ENCODE measurements at places on chromosomes 2 and 18.

GRCh38 chr2:11492720-11493119 is 26.8 kb upstream of the E2F6 start:
- no peak for DNase-seq

- no peak for DNase-seq
Measured at GRCh38 chr2:219254590-219255201, 978 bp upstream of the TUBA4A start.

GRCh38 chr2:134845719-134846118 is 7.3 kb downstream of the ACMSD start:
- peak; percentile 10 for DNase-seq

DNA sequence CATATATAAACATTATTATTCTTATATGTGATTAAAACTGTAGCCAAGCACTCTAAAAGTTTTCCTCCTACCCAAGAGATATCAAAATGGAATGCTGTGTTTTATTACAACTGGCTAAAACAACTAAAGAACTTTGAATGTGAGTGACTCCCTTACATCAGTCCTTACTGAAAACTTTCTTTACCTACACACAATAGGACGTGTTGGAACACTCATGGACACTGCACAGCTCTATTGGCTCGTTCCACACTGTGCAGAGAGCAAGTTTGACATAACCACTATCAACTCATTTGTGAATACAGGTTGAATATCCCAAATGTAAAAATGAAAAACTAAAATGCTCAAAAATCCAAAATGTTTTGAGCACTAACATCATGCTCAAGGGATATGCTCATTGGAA is 650.6 kb downstream of the SLC4A3 start:
- no peak for DNase-seq

- no peak for DNase-seq
Measured at GRCh38 chr2:210442878-210443277, 33.7 kb downstream of the LANCL1 start.

- no peak for DNase-seq
Measured at GRCh38 chr2:158114516-158114915, 12.8 kb downstream of the UPP2 start.

DNA sequence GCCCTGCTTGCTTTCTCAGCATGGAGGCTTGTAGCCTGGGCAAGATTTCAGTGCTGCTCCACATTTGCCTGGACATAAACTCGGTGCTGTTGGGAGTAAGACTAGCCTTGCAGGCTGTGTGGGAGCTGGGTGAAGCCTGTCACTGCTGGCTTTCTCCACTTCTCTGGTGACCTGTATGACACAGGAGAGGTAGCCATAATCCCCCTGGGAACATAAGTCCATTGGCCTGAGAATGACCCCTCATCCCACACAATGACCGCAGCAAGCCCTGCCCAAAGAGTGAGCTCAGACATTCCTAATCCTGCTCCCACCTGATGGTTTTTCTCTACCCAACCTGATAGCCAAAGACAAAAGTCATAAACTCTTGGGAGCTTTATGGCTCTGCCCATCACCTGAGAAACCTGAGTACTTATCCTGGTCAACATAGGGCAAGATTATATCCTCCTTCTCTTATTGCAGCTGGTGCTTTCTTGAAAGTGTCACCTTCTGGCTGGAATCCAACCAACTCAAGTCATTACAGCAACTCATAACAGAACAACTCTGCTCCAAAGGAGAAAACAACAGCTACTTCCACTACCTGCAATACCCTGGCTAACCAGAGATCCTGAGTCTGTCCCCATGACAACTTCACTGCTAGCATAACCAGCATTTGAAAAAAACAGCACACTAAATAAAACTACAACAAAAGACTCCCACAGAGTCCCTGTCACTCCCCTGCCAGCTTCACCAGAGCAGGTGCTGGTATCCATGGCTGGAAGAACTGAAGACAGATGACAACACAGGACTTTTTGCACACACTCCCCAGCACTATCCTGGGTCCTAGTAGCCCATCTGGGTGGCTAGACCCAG is 834.4 kb upstream of the DDX18 start:
- DNase-seq: no peak

- peak; percentile 70 for DNase-seq
Measured at GRCh38 chr2:230824406-230824978, 40.2 kb upstream of the ITM2C start.

DNA sequence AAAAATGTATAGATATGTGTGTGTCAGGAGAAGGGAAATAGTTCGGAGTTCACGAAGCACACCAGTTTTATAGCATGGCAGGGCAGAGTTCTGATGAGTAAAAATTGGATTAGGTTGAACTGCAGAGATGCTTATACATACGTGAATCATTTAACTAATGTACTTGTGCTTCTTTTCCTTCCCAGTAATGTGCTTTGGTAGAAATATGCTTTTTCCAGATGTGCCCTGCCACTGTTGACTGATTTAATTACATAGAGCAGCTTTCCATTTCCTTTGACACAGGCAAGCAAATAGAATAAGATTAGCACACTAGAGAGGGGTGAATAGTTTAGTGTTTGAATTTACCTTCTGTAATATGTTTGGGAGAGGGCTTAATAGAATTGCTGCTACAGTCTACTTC is 28.9 kb upstream of the ARMC9 start:
- DNase-seq: no peak

DNA sequence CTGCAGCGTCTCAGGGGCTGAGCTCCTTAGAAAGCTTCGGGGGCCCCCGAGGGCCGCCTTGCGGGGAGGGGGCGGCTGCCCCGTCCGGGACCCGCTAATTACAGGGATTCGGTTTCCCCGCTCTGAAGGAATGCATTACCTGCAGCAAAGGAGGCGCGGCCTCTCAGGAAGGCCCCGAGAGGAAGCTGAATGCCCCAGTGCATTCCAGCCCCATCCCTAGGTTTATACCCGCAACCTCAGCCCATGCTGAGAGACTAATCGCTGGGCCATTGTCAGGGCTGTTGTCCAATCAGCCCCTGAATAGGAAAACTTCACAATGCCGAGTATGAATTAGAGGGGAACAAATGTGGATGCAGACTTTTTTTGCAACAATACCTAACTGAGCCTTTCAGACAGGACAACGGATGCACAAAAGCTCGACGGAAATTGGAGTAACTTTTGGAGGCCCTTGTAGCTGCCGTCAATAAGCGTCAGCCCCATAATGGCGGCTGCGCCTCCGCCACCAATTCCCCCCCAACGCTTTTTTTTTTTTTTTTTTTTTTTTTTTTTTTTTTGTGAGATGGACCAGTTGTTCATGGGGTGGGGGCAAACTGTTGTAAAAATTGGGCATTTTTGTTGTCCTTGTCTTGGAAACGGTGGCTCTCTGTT is 138.6 kb upstream of the SIX3 start:
- no peak for DNase-seq

GRCh38 chr2:190598621-190599020 is 50.3 kb upstream of the NAB1 start:
- no peak for DNase-seq

DNA sequence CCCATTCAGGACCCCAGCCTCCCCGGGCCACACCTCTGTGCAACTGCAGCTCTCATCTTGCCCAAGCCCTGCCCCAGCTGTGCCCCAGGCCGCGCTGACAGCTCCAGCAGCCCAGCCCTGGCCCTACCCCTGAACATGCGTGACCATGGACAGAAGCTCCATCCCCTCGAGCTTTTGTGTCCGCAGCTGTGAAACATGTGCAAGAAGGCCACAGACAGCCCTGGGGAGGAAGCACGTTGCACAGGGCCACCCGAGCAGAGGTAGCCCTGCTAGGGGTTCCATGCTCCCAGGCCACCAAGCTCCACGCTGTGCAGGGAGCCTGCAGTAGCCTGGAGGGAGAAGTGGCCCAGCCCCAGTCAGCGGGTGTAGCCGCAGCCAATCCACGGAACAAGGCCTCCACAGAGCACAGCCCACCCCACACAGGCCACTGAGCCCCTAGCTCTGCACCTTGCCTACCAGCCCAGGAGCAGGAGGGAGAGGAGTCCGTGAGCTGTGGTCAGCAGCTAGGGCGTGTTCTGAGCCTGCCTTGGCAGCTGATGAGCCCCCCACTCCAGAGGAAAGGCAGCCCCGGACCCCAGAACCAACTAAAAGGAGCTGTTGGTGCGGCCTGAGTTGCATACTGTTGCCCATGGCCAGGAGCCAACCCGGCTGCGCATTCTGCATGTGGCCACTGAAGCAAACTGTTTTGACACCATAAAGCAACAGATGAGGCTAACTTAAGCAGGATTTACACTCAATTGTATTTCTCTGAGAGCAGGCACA is 184.0 kb downstream of the SEPTIN10 start:
- no peak for DNase-seq

DNA sequence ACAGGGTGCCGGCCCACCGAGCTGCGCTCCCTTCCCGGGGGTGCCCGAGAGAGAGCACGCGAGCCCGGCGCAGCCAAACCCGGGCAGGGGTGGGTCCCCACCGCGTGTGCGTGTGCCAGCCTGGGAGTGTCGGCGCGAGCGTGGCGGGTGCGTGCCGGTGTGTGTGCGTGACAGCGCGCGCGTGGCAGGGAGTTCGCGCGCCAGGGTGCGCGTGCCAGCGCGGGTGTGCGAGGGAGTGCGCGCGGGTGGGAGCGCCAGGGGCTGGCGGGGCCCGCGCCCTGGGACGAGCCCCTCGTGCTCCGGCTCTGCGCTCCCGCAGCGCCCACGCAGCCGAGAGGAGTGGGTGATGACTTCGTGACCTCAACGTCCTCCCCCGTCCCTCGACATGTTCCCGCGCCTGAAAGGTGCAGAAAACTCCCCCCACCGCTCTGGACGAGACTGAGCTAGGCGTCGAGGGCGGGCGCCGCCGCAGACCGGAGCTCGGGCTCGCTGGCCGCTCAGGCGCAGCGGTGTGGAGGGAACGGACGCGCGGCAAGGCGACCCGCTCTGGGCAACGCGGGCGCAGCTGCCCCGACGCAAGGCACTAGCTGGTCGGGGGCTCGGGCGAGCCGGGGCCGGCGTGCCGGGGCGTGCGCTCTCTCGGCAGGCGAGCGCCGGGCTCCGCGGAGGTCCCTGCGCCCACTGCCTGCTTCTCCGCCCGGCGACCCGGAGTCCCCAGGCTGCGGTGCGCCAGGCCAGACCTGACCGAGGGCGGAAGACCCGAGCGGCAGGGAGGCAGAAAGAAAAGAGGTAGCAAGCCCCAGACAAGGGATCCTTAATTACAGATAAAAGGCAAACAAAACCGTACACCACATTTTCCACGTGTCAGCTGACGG is 582.8 kb downstream of the ZEB2 start:
- DNase-seq: no peak

DNA sequence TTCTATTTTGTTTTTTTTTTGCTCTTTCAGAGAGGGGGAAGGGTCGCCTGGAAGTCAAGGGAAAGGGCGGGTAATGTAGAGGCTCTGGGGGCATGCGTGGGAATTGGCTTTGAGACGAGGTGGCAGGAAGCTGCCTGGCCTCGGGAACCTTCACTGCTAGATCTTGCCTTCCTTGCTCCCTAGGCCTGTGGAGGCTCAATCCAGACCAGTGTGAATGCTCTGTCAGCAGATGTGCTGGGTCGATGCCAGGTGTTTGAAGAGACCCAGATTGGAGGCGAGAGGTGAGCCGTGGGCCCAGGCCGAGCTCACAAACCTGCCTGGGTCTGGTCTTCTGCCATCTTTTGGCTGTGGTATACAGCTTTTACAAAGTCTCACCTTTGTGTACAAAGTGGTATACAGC is 15.5 kb downstream of the CCT7 start:
- DNase-seq: no peak

DNA sequence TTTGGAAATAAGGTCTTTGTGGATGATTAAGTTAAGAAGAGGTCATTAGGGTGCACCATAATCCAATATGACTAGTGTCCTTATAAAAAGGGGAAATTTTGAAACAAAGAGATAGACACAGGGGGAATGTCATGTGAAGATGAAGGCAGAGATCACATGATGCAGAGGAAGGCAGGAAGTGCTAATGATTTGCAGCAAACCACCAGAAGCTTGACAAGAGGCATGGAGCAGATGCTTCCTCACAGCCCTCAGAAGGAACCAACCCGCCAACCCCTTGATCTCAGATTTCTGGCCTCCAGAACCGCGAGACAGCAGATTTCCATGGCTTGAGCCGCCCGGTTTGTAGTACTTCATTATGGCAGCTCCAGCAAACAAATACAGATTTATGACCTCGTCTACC is 17.4 kb upstream of the SMARCAL1 start:
- no peak for DNase-seq

DNA sequence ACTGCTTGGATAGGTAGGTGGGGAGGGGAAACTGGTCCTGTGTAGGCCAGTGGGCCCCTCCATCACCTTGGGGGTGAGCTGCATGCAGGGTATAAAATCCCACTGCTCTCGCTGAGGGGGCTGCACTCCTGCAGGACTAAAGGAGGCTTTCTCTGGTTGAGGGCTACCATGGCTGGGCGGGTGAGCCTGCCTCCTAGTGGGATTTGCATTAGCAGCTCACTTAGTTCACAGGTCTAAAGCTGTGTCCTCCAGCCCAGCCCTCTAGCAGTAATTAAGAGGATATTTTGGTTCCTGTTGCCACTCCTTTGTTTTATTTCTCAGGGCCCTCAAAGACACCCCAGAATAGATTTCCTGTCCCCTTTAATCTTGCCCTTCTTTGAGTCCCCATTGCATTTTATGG is 24.6 kb downstream of the TMEM127 start:
- DNase-seq: no peak

DNA sequence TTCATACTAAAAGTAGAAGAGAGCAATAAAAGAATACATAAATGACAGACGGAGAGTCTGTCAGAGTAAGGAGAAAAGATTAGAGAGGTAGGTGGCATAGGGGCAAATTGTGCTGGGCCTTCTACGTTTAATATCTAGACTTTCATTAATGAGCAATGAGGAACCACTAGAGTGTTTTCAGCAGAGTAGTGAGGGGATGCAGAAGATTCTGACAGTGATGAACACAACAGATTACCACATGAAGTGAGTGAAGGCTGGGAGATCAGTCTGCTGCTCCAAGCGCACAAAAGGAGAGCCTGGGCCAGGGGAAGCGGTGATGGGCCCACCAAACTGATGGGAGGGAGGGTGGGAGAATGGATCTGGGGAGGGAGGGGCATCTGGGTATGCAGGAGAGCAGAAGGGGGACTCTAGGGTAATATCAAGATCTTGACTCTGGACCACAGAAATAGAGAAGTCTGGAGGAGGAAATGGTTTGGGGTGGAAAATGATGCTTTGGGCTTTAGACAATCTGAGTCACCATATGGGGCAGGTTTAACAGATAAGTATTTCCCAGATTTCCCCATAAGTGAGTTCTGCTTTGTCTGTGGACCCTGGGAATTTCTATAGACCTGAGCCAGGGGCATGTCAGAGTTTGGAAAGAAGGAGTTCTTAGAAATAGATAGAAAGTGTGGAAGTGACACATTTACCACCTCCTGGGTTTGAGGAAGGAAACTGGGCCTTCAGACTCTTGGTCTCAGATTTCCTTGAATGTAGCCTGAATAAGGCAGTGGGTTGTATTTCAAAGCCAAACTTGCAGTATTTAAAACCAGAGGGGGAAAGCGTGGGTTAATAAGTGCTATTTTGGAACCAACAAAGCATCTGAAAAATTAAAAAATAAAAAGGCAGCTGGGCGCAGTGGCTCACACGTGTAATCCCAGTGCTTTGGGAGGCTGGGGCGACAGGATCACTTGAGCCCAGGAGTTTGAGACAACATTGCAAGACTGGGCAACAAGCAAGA is 15.0 kb upstream of the IL1A start:
- no peak for DNase-seq

DNA sequence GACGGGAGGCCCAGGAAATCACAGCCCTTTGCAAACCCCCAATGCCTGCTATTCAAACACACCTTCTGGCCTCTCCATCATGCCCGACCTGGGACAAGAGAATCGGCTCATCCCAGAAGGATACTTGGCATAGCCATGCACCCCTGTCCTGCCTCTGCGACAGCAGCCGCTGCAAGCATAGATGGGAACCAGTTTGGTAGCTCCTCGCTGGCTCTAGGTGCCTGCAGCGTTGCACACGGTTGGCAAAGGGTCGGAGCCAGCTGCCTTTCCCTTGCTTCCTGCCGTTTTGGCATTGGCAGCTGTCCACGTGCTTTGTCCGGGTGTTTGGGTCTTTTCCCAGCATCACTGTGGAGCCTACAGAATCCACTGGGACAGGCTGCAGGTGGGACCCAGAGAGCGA is 76.9 kb downstream of the TWIST2 start:
- no peak for DNase-seq
